ENCODE measurements at places on chromosomes 1 and 21.

- DNase-seq = peak; percentile 71
- no peaks in the 10 kb centered on the region for H3K27me3 ChIP-seq
- no peak overlapping the region for H3K4me3 ChIP-seq
Observed at GRCh38 chr21:14259747-14260146, 43.8 kb downstream of the RBM11 start.

DNA sequence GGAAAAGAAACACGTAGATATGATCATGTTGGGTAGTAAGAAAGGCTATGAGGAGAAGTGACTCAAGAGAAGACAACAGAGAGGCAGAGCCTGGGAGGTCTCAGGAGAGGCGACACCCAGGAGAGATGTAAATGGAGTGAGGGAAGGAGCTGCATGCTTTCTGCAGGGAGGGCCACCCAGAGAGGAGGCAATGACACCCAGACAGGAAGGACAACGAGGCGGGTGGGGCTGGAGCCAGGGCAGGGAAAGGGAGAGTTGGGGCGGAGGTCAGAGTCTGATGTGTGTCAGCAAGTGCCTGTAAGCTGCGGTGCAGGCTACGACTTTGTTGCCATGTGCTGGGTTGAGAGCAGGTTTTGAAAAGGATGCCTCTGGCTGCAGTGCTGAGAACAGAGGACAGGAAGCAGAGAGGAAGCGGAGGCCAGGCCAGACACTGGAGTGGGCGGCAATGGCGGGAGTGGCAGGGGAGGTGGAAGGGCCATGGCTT is 31.3 kb downstream of the SLC1A7 start:
- no peak overlapping the region for H3K27ac ChIP-seq
- H3K36me3 ChIP-seq = no peaks in the 10 kb centered on the region
- no peak overlapping the region for H3K4me3 ChIP-seq
- H3K4me1 ChIP-seq = peaks cover 31% of the 10 kb centered on the region
- DNase-seq = no peak
- H3K27me3 ChIP-seq = no peaks in the 10 kb centered on the region

DNA sequence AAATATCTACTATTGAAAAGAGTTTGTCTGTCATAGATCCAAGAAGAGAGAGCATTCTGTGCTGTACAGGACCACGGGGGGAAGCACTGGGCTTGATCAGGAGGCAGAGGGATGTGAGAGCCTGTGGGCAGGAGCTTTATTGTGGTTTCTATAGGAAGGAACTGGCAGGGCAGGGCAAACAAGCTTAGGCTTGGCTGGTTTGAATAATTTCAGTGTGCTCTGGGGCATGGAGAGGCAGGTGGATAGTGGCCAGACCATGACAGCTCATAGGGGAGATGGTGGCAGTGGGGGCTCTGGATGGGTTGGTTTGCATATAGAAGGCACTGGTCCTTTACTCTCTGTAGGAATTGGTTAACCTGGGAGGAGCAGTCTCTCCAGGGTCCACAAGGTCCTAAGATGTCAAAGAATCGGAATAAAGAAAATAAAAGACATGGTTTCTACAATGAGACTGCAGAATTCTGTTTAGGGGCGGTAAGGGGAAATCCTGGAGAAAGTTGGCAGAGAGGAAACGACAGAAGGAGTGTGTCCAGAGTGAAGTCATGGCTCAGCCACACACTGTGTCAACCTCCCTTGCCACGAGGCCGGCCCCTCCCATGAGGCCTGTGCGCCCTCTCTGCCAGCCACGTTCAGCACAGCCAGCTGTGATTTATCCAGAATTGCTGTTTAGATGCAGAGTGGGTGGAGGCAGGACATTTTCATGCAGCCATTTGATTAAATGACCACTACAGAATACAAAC is 81.7 kb upstream of the PGBD5 start:
- H3K4me3 ChIP-seq = no peak overlapping the region
- DNase-seq = peak; percentile 74
- no peaks in the 10 kb centered on the region for H3K36me3 ChIP-seq

GRCh38 chr1:27301582-27302199 is 20.3 kb upstream of the TMEM222 start:
- H3K4me1 ChIP-seq = peaks cover 52% of the 10 kb centered on the region
- no peak overlapping the region for H3K27ac ChIP-seq
- no peak overlapping the region for H3K4me3 ChIP-seq
- H3K27me3 ChIP-seq = no peaks in the 10 kb centered on the region
- H3K36me3 ChIP-seq = peaks cover 67% of the 10 kb centered on the region

- H3K27ac ChIP-seq = no peak overlapping the region
- peaks cover 37% of the 10 kb centered on the region for H3K36me3 ChIP-seq
- H3K4me3 ChIP-seq = peak overlapping the region; percentile 61
- no peak for DNase-seq
- peaks cover 22% of the 10 kb centered on the region for H3K4me1 ChIP-seq
Observed at GRCh38 chr1:17436380-17437174, 2.9 kb downstream of the RCC2 start.

DNA sequence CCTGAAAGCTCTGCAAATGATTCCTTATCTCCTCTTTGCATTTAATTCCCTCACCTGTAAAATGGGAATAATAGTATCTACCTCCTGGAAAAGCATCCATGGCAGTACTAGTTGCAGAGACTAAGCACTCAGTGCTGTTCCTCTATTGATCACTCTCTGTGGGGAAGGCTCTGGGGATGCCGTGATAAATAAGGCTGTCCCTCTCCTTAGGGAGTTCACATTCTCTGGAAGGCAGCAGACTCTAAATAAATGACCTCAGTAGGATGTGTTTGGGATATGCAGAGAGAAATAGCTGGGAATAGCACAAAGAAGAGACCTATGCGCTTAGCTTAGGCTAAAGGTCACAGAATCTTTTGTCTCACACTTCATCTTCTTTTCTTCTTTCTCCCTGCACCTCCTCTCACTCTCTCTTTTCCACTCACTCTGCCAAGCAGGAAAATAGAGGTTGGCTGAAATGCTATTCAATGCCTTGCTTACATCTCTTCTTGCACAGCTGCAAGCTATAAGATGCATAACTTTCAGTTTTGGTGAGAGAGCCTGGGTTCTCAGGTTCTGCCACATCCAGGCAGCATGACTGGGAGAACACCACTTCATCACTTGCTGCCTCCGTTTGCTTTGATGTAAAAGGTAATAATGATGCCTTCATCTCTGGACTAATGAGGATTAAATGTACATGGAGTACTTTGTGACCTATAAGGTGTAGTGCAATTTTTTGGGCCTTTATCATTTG is 101.5 kb downstream of the LMX1A start:
- DNase-seq = no peak
- H3K4me1 ChIP-seq = peaks cover 11% of the 10 kb centered on the region
- no peak overlapping the region for H3K4me3 ChIP-seq

DNA sequence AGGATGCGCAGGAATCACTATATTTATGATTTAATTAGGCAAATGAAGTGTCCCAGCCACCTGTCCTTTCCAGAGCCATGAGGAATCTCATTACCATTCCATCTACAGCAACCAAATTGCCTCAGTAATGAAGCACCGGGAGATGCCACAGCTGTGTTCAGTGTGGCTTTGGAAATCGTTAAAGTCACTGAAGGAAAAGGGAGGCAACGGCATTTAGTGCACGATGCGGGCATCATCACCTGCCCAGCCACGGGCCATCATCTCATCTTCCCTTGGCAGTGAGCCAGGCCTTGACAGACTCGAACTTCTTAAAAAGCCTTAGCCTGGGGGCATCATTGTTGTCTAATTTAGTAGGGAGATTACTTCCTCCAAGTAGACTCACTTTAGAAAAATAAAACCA is 67.8 kb downstream of the CNIH3 start:
- H3K4me1 ChIP-seq = no peaks in the 10 kb centered on the region
- H3K27ac ChIP-seq = no peak overlapping the region
- H3K36me3 ChIP-seq = no peaks in the 10 kb centered on the region
- no peak overlapping the region for H3K4me3 ChIP-seq

GRCh38 chr1:8537991-8538390 is 220.1 kb downstream of the SLC45A1 start:
- no peaks in the 10 kb centered on the region for H3K4me1 ChIP-seq
- H3K27ac ChIP-seq = no peak overlapping the region
- H3K4me3 ChIP-seq = no peak overlapping the region
- H3K27me3 ChIP-seq = no peaks in the 10 kb centered on the region

GRCh38 chr1:237241038-237241437 is 199.1 kb downstream of the RYR2 start:
- no peaks in the 10 kb centered on the region for H3K36me3 ChIP-seq
- H3K4me1 ChIP-seq = no peaks in the 10 kb centered on the region
- no peak overlapping the region for H3K4me3 ChIP-seq
- no peak overlapping the region for H3K27ac ChIP-seq

DNA sequence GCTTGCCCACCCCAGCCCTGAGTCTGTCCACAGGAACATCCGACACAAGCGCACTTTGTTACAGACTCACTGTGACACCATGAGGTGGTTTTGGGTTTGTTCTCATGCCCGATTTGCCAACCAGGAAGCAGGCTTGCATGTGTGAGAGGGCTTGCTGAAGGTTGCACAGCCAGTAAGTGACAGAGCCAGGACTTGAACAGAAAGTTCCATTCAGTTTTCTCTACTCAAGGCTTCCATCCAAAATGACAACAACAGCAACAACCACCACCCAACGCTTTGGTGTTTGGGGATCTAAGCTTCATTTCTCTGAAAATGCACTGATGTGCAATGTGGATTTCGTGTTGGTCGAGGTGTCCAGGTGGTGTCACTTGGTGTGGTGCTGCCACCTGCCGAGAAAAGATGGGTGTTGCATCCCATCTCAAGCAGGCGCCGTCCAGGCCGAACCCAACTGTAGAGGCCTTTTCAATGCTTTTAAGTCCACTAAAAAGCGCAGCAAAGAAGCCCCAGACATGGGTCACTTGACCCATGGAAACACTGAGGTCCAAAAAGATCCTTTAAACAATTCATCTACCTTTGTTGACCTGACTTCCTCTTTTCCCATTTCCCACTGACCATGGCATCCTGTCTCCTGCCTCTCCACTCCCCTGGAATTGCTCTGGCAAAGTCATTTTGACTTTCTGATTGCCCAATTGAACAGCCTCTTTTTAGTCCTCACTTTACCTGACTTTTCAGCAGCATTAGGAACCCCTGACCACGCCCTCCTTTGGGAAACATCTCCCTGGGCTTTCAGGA is 12.2 kb downstream of the CITED4 start:
- H3K27ac ChIP-seq = no peak overlapping the region
- DNase-seq = peak; percentile 77
- no peaks in the 10 kb centered on the region for H3K36me3 ChIP-seq
- H3K27me3 ChIP-seq = no peaks in the 10 kb centered on the region
- H3K4me3 ChIP-seq = no peak overlapping the region
